ENCODE measurements at places on chromosomes 2 and 18.

DNA sequence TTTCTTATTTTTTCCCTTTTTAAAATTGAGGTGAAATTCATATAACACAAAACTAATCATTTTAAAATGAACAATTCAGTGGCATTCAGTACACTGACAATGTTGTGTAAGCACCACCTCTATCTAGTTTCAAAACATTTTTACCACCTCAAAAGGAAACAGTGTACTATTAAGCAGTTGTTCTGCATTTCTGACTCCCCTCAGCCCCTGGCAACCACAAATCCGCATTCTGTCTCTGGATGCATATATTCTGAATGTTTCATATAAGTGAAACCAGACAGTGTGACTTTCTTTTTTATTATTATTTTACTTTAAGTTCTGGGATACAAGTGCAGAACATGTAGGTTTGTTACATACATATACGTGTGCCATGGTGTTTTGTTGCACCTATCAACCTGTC is 19.2 kb upstream of the TANK start:
- DNase-seq, result no peak

DNA sequence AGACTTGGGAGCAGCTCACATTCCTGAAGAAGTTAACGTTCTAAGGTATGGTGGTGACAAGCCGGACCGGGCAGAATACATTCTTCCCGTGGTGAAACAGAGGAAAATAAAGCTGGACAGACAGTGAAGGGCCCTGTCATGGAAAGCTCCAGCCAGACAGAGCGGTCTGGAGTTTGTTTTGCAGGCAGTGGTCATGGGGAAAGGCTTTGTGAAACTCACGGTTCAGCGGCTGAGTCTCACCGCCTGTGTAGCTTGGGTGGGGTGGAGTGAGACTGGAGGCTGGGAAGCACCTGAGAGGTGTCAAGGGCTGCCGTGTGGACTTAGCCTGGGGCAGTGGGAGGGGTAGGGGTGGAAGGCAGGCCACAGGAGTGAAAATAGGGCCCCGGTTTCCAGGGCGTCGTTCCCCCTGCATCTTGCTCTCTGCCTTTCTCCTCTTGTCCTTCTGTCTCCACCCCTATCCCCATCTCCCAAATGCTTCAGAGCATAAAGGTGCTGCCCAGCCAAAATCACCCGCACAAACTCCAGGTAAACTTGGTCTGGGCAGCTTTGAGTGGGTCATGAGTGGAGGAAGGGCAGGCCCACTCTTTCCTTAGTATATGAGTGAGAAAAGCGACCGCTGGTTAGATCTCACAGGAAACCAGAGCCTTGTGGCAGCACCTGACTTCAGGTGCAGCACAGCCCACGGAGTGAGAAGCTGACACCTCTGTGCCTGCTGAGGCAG is 11.4 kb upstream of the SLC20A1 start:
- no peak for DNase-seq

DNA sequence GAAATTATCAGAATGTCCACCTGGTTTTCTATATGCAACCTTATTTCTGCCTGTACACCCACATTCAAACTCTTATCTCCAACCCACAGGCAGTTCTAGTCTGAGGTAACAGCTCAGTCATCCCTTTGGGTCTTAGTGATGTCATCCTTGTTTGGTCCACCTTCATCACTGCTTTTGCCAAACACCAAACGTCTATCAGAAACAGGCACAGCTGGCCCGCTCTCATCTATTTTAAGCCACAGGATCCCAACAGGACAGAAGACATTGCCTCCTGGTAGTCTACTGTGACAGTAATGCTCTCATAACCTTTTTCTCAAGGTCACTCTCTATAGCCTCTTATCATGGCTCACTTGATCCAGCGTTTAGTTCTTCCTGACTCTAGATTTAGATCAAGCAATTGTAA is 99.0 kb upstream of the CHAC2 start:
- DNase-seq, result no peak

- DNase-seq, result no peak
These were observed 79.1 kb downstream of the ZRANB3 start for GRCh38 chr2:135451966-135452365.

DNA sequence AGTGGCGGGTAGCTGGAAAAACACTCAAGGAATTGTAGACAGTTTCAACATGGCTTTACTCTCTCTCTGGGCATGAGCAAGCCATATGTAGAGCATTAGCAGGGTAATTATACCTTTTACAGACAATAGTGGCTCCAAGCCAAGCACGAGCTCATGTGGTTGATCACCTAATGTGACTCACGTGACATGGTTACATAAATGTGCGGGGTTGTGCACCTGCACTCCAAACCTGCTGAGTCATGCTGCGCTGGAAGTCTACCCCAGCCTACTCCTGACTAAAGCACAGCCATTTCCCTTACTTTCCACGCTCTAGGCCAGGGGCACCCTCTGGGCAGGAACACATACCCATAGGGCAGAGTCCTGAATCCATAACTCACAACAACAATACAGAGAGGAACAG is 232.8 kb downstream of the MBD5 start:
- DNase-seq, result no peak

DNA sequence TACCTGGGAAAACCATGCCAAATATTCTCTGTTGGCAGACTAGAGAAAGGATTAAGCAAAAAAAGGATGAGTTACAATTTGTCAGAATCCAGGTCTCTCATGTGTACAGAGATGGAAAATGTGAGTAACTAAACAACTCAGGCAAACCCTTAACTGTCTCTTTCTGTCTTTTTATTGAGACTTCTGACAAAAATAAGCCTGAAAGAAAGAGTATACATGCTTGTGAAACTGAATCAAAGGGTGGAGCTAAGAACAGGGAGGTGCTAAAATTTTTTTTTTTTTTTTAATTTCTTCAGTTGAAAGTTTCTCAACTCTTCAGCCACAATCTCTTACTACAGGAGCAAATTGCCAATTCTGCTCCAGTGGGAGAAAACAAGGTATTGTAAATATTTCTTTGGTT is at the start of gene SERPINB10:
TSS of gene SERPINB10 (plus strand) at position 295 of the 400 bp plus-strand sequence. CDS start 7,553 bp downstream, outside the sequence.
- no peak for DNase-seq

- DNase-seq, result no peak
These were observed 19.6 kb downstream of the PELI1 start for GRCh38 chr2:64124571-64124970.

DNA sequence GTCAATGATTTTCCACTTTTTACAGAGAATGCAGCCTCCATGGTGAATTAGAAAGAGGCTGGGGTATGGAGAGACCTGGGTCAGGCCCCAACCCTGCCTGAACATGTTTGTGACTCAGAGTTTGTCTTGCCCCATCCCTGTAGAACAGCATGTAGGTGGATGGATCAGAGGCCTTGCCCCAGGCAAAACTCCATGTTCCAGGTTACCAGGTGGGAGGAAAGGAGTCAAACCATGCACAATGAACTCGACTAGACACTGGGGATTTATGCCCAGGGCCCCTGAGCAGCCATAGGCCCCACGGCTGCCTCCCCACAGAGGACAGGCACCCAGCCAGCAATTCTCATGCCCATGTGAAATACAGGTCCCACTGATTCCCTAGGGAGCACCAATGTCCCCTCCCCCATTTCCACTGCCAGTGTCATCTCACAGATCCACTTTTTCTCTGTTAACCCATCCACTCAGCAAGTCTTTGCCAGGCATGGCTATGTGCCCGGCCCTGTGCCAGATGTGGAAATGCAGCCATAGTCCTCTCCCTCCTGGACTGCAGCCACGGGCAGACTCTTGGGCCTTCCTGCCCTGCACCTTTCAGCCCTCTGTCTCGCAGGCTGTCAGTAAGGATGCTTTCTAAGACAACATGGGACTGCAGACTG is 737.8 kb upstream of the HS6ST1 start:
- no peak for DNase-seq

GRCh38 chr2:37674946-37675345 is 3.5 kb upstream of the CDC42EP3 start:
- DNase-seq, result no peak

DNA sequence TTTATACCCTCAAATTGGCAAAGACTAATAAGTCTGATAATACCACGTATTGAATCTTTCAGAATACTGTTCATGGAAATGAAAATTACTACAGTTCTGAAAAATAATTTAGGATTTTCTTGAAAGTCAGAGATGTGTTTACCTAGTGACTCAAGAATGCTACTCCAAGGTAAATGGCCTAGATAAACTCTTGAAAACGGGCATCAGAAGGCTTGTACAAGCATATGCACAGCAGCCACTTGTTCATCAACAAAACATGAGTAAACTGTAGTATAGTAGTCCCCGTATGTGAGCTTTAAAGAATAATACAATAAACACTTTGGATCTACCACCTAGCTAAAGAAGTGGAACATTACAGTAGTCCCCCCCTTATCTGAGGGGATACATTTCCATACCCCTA is 157.5 kb downstream of the THADA start:
- no peak for DNase-seq

DNA sequence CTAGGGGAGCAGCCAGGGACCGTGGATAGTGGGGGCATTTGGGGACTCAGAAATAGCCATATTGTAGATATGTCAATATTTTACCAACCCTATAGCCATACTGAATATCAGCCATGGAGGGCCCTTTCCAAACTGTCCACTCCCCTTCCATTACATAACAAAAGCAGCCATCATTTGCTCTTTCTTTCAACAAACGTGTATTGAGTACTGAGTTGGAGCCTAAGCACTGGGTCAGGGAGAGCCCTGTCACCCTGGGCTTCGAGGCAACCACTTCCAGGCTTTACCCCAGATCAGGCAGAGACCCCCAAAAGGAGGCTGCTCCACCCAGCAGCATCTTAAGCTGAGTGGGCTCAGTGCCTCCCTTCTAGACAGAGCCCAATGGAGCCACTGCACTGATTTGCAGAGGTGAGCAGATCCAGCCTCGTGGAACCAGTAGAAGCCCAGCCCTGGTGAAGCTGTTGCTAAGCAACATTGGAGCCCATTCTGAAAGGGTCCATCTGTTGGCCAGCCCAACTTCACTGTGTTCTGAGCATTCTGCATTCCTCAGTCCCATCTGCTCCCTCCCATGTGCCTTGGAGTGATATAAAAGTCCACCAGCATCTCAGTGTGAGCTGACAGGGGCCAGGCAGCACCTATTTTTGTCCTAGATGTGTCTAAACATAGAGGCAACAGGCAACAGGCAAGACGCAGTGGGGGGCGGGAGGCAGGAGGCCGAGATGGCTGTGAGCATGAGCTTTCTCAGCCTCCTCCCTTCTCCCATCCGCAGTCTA is 112.1 kb downstream of the PLB1 start:
- no peak for DNase-seq

GRCh38 chr2:56898986-56899385 is 715.2 kb downstream of the CCDC85A start:
- DNase-seq, result no peak

DNA sequence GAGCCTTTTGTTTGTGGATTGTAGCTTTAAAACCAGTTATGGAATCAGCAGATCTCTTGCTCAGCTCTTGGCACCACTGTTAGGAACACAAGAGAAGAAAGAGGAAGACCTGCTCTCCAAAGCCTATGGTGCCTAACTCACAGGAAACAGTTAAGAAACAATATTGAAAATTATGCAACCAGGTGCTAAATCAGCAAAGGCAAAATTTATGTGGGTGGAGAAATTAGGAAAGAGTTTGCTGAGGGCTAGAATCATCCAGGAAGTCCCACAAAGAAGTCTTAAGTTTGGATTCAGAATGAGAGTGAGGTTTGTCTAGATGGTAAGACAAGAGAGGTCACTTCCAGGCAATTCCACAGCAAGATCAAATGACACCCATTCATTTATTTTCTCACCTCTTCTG is 49.4 kb downstream of the AOX1 start:
- DNase-seq, result no peak

DNA sequence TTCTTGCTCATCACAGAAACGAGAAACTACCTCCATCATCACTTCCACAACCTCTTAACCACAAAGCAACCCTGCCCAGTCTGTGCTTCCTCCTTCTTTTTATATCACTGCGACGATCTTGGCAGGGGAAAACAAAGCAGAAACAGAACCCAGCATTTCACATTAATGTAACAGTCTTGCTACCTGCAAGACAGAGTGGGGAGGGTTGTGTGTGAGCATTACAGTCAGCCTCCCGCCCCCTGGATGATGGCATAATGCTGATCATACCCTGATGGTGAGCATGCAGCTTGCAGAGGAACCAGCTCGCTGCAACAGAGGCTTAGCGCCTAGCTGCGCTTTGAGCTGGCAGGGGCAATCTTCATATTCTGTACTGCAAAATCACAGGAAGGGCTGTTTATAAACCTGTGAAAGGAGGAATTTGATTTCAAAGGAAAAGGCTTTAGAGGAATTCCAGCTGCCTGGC is 376.1 kb downstream of the IRS1 start:
- DNase-seq, result no peak

- DNase-seq, result no peak
These were observed 108.9 kb downstream of the INSIG2 start for GRCh38 chr2:118197011-118197675.

DNA sequence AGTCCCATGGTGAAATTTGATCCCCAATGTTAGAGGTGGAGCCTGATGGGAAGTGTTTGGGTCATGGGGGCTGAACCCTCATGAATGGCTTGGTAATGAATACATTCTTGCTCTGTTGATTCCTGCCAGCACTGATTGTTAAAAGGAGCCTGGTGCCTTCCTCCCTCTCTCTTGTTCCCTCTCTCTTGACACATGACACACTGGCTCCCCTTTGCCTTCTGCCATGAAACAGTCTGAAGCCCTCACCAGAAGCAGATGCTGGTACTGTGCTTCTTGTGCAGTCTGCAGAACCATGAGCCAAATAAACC is 30.6 kb upstream of the EPC2 start:
- no peak for DNase-seq

DNA sequence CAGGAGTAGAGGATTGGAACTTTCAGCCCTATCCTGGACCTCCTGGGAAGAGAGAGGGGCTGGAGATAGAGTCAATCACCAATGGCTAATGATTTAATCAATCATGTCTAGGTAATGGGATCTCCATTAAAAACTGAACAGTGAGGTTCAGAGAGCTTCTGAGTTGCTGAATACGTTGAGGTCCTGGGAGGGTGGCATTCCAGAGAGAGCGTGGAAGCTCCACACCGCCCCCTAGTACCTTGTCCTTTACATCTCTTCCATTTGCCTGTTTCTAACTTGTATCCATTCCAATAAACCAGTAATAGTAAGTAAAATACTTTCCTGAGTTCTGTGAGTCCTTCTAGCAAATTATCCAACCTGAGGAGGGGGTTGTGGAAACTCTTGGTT is 101.7 kb downstream of the B3GNT2 start:
- DNase-seq, result no peak

DNA sequence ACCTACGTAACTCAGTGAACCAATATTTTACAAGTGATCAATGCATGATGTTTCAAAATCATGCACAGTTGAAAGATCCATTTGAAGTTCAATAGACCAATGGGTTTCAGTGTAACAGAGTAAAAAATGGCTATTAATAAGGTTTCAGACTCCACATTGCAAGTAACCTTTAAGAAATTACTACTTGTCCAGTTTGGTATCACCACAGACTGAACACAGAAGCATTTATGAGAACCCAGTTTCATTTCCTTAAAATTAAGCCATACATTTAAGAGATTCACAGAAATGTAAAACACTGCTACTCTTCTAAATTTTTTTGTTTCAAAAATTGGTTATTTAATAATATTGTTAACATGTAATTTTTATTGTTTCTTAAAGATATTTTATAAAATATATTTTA is 98.9 kb upstream of the CHRNA1 start:
- DNase-seq, result no peak

DNA sequence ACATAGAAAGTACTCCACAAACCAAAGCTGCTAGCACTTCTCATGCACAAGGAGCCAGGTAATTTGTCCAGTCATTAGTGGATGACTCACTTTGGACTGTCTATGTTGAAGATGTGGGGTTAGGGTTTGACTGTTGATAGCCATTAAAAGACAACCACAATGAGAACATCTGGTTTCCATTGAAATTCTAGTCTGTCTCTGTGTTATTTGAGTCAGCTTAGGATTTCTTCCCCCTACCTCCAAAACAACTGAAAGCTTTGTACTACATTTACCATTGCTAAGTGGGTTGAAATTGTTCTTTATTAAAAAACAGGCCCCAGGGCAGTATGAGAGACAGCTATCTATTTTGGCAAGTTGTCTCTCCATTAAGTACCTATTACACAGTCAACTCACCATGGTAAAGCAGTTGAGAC is 50.2 kb upstream of the ANKRD44 start:
- no peak for DNase-seq
